ENCODE measurements at places on chromosomes 5 and 9.

- H3K36me3 ChIP-seq = no peaks in the 10 kb centered on the region
- no peaks in the 10 kb centered on the region for H3K4me1 ChIP-seq
- no peak overlapping the region for H3K4me3 ChIP-seq
- no peak overlapping the region for H3K27ac ChIP-seq
- peaks cover 14% of the 10 kb centered on the region for H3K27me3 ChIP-seq
Measured at GRCh38 chr5:135204151-135204600, 170.1 kb upstream of the PITX1 start.

DNA sequence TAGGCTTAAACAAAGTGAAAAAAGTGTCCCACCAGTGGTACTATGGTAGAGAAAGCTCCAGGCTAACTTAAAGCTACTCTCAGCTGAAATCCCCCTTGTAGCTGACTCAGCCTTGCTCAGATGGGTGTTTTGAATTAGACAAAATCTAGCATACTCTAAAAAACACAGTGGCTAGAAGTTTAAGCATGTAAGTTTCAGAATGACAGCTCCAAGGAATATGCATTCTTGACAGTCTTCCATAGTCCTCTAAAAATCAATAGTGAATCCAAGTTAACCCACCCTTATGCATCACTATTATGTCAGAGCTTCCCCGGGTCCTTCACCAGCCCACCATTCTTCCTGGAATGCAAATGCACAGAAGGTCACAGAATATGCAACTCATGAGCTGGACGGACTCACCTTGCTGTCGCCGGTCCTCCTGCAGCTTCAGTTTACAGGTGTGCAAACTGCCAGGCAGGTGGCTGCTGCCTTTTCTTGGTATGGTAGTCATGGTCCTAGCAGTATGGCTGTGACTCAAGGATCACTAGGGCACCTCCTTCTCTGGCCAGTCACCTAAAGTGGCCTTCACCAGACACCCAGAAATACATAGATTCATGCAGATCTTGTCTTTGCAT is 668 bp downstream of the RANBP3L start:
- no peaks in the 10 kb centered on the region for H3K4me1 ChIP-seq
- no peaks in the 10 kb centered on the region for H3K27me3 ChIP-seq
- DNase-seq = no peak

DNA sequence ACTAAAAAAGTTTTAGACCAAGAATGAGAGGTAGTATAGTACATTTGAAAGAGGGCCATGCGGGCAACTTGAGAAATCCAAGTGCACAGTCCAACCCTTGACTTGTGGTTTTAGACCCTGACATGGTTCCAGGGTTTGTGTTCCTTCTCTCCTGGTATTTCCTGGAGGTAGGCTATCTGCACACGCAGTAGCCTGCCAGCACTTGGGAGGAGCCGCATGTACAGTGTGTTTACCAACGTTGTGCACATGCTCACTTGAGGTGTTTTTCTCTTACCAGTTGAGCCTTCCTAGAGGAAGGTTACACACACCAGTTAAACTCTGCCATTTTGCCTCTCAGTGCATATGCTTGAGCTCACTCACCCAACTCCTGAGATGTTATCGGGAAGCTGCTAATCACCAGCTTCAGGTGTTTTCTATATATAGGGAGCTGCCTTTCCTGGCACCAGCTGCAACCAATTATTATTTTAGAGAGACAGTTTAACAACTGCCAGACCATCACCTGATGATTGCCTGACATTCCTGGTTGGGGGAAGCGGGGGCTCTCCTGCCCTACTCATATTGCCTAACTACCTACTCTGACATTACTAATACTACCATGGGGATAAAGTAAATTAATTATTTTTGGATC is 593.4 kb upstream of the TUSC1 start:
- DNase-seq = no peak
- no peak overlapping the region for H3K4me3 ChIP-seq
- H3K36me3 ChIP-seq = no peaks in the 10 kb centered on the region
- no peaks in the 10 kb centered on the region for H3K27me3 ChIP-seq
- no peaks in the 10 kb centered on the region for H3K4me1 ChIP-seq

GRCh38 chr5:92544036-92544435 is 1037.0 kb downstream of the NR2F1-AS1 start:
- no peak for DNase-seq
- H3K27ac ChIP-seq = no peak overlapping the region
- no peaks in the 10 kb centered on the region for H3K27me3 ChIP-seq
- no peaks in the 10 kb centered on the region for H3K4me1 ChIP-seq
- no peak overlapping the region for H3K4me3 ChIP-seq

DNA sequence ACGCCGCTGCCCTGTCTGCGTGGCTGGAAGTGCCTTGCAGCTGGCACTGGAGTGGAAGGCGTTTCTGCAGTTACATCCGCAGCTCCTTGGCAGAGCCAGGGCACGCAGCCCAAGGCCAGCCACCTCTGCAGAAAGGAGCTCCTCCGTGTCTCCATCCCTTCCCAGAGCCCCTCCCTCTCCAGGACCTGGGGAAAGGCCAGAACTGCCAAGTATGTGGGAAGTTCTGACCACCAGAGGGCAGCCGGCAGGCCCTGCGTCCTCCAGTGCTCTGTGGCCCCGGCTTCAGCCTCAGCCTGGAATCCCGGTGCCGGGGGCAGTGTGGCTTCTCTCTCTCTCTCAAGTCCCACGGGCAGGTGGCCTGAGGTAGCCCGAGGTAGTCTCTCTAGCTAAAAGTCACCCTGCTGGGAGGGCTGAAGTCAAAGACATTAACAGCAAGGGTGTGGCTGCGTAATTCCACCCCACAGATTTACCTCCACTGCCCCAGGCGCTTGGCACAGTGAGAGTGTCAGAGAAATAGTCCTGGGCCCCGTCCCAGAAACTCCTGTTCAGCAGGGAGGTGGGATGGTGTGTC is 101.7 kb upstream of the FCN2 start:
- H3K36me3 ChIP-seq = peaks cover 36% of the 10 kb centered on the region
- no peak overlapping the region for H3K4me3 ChIP-seq
- peaks cover 30% of the 10 kb centered on the region for H3K4me1 ChIP-seq

- H3K4me3 ChIP-seq = no peak overlapping the region
- no peaks in the 10 kb centered on the region for H3K27me3 ChIP-seq
- no peaks in the 10 kb centered on the region for H3K36me3 ChIP-seq
- DNase-seq = no peak
Measured at GRCh38 chr9:2028888-2029287, 13.7 kb downstream of the SMARCA2 start.

DNA sequence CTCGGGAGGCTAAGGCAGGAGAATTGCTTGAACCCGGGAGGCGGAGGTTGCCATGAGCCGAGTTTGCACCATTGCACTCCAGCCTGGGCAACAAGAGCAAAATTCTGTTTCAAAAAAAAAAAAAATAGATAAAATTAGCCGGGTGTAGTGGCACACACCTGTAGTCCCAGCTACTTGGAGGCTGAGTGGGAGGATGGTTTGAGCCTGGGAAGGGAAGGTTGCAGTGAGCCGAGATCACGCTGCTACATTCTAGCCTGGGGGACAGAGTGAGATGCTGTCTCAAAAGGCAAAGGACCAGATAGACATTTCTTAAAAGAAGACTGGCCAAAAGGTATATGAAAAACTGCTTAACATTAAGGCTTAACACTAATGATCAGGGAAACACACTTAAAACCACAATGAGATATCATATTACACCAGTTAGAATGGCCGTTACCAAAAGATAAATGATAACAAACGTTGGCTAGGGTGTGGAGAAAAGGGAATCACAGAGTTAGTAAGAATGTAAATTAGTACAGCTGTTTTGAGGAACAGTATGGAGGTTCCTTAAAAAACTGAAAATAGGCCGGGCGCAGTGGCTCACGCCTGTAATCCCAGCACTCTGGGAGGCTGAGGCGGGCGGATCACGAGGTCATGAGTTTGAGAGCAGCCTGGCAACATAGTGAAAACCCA is 10.1 kb upstream of the MARVELD2 start:
- H3K36me3 ChIP-seq = peaks cover 30% of the 10 kb centered on the region
- H3K27me3 ChIP-seq = no peaks in the 10 kb centered on the region
- no peak overlapping the region for H3K27ac ChIP-seq
- H3K4me1 ChIP-seq = no peaks in the 10 kb centered on the region

DNA sequence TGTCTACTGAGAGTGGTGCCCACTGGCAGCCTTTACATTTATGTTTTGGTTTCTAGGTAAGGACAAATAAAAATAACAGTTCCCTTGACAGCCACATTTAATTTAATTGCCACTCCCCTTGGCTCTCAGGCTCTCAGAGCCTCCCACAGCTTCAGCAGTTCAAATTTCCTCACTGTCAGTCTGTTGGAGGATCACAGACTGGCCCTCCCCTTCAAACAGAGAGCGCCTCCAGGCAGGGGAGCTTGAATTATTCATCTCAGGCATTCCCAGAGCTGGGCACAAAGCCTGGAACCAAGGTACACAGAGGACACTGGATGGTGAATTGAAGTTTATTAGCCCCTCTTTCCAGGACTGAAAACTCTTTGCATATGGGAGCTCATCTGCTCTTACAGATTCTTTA is 407.7 kb downstream of the SPOCK1 start:
- H3K27ac ChIP-seq = no peak overlapping the region
- H3K36me3 ChIP-seq = no peaks in the 10 kb centered on the region
- H3K27me3 ChIP-seq = no peaks in the 10 kb centered on the region

- DNase-seq = no peak
- H3K36me3 ChIP-seq = no peaks in the 10 kb centered on the region
- no peaks in the 10 kb centered on the region for H3K4me1 ChIP-seq
- H3K27me3 ChIP-seq = no peaks in the 10 kb centered on the region
- H3K4me3 ChIP-seq = no peak overlapping the region
Measured at GRCh38 chr5:157132281-157132612, 10.4 kb downstream of the MED7 start.

DNA sequence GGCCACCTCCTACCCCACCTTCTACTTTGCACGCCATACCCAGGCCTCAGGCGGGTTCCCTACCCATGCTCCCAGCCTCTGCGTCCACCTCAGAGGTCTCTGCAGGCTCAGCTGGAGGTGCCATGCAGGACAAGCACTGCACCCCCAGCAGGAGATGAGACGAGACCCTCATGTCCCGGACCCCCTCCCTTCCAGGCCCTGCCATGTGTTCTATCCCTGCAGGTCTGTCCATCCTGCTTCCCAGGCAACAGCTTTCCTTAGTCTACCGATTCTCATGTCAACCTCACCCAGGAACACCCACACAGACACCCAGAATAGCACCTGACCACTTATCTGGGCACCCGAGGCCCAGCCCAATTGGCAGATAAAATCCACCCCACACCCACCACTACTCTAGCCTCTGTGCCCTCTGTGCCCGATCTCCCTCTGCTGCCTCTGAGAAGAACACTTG is 52.1 kb downstream of the SEMA4D start:
- no peaks in the 10 kb centered on the region for H3K27me3 ChIP-seq
- peak; percentile 38 for DNase-seq
- peaks cover 12% of the 10 kb centered on the region for H3K4me1 ChIP-seq
- no peaks in the 10 kb centered on the region for H3K36me3 ChIP-seq
